ENCODE measurements at places on chromosomes 13 and 19.
A peak's percentile ranks its signal among the peaks of the same experiment; 100 is the strongest.

DNA sequence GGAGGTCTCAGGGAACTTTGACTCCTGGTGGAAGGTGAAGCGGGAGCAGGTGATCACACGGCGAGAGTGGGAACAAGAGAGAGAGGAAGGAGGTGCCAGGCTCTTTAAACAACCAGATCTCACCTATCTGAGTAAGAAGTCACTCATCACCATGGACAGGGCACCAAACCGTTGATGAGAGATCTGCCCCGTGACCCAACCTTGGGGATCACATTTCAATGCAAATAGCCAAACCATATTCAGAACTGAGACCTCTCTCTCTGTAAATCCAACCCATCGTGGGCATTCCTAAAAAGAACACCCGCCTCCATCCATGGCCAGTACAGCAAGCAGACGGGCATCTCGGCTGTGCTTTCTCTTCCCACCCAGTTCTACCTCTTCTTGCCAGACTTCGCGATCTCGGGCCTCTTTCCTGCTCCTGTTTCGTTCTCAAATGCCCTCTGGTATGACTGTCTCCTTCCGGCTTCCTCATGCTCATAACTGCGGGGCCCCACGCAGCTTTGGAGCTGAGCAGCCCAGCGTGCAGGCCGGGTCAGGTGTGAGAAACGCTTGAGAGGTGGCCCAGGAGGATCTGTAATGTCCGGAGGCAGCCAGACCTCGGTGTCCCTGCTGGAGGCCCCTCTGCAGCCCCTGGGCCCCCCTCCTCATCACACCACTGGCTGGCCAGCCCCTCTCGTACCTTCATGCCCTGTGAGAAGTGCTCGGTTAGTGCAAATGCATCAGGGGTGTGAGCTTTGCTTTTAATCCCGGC, 97.0 kb upstream of the GPR183 start:
- no peak for DNase-seq

- no peak for DNase-seq
Measured at GRCh38 chr13:74316547-74316946, 182.3 kb upstream of the KLF12 start.

- DNase-seq: no peak
Measured at GRCh38 chr19:40990972-40991381, at the start of gene CYP2B6. Gene CYP2B6 (plus strand): TSS chr19:40991282. CDS start chr19:40991306, 24 bp downstream.

GRCh38 chr13:74770361-74770760, 636.2 kb upstream of the KLF12 start:
- DNase-seq: no peak

DNA sequence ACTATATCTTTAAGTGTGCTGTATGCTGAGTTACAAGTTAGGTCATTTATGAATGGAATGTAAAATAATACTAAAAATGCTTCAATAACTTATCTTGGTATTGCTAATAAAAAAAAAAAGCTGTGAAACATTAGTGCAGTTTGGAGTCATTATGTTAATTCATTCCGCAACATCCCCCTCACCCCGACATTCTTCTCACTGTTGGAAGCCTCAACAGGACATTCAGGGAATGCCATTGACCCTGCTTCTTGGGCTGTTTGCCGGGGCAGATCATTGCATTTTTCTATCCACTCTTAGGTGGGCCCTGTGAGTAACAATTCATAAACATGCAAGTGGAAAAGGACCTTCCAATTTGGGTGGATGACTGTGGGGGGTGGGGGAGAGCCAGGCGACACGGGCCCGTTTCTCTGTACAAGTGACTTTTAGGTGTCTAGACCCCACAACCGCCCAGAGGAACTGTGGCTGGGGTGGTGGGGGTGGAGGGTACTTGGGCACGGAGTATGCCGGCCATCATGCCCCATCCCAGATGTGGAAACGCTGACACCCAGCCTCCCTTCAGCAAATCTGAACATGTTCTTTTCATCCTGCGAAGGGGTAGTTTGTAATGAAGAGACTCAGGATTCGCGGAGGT, 185.9 kb downstream of the ZNF536 start:
- no peak for DNase-seq

DNA sequence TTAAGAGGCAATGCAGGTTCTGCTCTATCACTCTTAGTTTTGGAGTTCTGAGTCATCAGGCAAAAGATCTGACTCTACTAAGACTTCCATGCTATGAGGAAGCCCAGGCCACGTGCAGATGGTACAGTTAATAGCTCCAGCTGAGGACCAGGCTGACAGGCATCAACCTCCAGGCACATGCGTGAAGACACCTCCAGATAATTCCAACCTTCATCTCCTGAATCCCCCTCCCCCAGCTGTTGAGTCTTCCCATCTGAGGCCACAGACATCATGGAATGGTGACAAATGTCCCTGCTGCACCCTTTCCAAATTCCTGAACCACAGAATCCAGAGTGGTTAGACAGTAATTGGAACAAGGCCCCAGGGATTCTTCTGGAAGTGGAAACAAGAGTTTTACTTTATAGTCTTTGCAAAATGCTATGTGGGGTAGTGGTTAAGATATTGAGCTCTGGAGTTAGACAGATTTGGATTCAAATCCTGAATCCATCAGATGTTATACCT, 183.8 kb downstream of the KLF5 start:
- DNase-seq: no peak

DNA sequence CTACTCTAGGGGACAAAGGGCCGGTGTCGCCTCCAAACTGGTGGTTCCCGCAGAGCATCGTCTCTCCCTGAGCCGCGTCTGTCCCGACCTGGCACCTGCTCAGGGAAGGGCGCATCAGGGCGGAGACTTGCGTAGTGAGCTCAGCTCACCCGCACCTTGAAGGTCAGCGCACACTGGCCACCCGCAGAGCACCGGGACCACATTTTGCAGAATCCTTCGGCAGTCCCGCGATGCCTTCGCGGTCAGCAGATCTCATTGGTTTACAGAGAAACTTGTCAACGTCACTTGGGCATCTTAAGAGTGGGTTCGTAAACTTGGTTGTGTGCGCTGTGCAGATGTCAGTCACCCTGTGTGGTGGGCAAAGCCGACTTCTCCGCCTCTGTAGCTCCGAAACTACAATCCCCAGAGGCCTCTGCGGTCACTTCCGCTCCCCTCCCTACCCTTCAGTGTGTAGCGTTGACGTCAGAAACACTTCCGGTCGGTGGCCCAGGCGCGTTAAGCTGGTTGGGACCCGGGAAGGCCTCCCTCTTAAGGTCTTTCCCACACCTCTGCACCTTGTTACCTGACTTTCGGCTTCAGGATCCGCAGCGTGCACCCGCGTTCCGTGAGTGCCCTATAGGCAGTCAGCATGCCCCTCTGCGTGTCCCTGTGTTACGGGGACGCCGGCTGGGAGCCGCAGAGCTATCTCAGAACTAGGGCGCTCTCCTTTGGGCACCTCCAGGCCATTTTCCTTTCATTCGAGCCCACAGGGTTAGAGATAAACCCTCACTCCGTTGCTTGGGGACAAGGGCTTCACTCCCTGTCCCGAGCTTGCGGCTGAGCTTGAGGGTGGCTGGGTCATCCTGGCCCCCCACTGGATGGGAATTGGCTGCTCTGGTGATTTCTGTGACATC, 36.5 kb upstream of the ZNF527 start:
- DNase-seq: peak; percentile 23

GRCh38 chr13:113118261-113119021, 4.2 kb upstream of the F10 start:
- no peak for DNase-seq

GRCh38 chr13:24900507-24900906, 136.5 kb downstream of the RNF17 start:
- DNase-seq: no peak

- no peak for DNase-seq
Measured at GRCh38 chr13:99357941-99358340, 50.7 kb upstream of the GPR183 start.

GRCh38 chr13:60933638-60934037, 482.0 kb downstream of the PCDH20 start:
- no peak for DNase-seq

DNA sequence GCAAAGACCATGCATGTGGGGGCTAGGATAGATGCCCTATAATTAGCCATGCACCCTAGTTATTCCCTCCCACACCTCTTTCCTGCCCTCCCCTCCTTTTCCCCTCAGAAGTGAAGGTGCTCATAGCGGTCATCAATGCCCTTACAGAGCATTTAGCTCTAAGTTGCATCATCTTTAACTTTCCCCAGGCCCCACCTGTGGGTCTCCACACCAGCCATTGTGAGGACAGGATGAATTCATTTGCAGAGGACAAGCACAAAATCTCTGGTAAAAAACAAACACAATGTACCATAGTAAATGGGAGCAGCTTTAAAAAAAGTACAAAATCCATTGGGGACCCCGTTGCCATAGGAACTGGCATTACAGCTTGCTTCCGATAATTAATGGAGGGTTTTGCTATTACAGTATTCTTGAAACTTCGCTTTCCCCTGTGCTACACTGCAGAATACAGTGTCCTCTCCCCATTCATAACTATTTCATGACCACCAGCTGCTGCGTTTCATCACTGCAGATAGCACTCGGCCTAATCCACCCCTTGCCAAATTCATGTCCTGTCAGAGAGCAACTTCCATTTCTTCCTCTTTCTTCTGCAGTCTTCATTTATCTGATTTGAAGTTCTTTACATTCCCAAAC, 110.5 kb downstream of the ZDHHC20 start:
- DNase-seq: no peak

DNA sequence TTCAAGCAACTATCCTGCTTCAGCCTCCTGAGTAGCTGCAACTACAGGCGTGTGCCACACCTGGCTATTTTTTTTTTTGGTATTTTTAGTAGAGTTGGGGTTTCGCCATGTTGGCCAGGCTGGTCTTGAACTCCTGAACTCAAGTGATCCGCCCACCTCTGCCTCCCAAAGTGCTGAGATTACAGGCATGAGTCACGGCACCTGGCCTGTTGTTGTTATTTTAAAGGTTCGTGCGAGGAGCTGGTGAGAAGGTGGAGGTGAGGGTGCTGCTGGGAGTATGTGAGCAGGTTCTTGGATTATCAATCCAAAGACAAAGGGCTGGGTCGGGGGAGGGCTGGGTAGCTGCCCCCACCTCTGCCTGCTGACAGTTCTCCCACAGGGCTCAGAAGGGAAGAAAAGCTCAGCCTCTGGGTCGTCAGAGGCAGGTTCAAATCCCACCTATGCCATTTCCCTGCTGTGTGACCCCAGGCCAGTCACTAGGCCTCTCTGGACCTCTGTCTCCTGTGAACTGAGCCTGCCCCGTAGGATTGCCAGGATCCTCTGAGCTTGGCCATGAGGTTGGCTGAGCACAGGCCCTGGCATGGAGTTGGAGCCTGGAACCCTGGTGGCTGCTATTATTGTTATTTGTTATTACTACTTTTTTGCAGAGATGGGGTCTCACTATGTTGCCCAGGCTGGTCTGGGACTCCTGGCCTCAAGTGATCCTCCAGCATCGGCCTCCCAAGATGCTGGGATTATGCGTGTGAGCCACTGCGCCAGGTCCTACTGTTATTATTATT, 1.5 kb downstream of the CKM start:
- no peak for DNase-seq

DNA sequence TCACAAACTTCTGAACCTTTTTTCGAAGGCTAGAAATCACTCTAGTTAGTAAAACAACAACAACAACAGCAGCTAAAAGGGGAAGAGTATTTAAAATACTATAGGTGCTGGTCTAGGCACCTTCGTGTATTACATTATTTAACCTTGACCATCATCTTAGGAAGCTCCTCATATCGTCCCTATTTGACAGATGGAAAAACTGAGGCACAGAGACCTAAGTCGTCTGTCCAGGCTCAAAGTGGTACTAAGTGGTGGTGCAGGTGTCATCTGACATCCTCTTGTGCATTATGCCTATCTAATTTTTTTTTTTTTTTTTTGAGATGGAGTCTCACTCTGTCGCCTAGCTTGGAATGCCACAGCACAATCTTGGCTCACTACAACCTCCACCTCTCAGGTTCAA, 29.1 kb downstream of the CATSPERD start:
- DNase-seq: no peak

DNA sequence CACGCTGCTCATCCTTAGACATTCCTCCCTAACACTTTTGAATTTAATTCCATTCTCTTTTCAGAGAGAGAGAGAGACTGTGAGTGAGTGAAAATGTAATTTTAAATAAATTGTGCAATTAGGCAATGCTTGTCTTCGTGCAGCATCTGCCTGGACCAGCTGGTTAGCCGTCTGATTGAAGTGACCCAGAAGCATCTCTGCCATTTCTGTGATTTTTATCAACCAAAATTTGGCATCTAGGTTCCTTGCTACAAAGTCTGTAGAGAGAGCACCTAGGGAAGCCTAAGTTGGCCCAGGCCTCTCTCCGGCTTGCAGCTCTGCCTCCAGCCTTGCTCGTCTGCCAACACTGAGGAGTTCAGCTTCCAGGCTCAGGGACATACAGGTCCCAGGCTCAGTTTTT, 138.6 kb upstream of the GPR12 start:
- DNase-seq: no peak

GRCh38 chr13:26062853-26063444, 11.1 kb upstream of the SHISA2 start:
- DNase-seq: no peak

DNA sequence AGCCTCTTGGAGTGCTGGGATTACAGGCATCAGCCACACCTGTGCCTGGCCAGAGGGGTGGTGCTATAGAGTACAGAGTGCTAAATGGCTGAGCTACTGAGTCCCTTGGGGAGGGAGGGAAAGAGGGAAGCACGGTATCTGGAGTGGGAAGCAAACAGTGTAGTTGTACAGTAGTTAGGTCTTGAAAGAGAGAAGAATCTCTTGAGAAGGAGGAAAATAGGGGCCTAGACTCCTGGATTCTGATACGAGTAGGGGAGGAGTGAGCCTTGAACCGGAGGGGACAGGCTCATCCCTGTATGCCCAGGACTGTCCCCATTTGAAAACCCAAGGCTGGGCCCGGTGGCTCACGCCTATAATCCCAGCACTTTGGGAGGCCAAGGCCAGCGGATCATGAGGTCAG, 5.1 kb downstream of the MYADM start:
- DNase-seq: no peak

DNA sequence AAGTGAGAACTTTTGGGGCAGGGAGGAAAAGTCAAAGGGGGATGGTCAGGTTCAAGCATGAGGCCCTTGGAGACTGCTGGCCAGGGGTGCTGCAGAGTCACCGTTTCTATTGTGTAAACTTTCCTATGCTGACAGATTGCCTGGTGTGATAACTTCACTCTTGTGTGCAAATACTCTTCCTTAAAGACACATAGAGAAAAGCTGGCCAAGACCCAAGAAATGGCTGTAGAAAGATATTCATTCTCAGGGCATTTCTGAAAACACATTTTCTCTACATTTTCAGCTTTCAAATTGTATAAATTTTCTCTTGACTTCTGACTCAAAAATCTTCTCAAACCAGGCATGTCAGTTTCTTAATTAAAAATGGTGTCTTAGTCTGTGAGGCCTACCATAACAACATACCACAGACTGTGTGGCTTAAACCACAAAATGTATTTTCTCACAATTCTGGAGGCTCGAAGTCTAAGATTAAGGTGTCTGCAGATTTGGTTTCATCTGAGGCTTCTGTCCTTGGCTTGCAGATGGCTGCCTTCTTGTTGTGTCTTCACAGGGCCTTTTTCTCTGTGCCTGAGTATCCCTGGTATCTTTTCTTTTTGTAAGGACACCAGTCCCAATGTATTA, 304.5 kb downstream of the KCNRG start:
- DNase-seq: no peak

GRCh38 chr13:111384441-111385182, 64.2 kb downstream of the TEX29 start:
- DNase-seq: no peak
